Adrenal gland (tissue), 19 donors: ENCODE measurements at places on chromosomes 4 and X. TPM values are rescaled to one million over a fixed set of nuclear protein-coding genes. Genes with fewer than 3 reads are reported as not detected.

The BMP15 gene
- total RNA-seq = not detected

The HS3ST1 gene
- total RNA-seq = 0.60 TPM

The SEC24D gene
- 33.3 TPM for total RNA-seq

The IGFBP7 gene
- total RNA-seq = 441 TPM

The JADE3 gene
- 31.5 TPM for total RNA-seq

The DKK2 gene
- 0.54 TPM for total RNA-seq

The NAT8L gene
- total RNA-seq = 0.42 TPM

The EXOSC9 gene
- total RNA-seq = 14.9 TPM

The SAP30 gene
- 10.8 TPM for total RNA-seq

The VSIG4 gene
- 609 TPM for total RNA-seq

The PABPC1L2B gene
- total RNA-seq = not detected
